IPS DF 6.9 (cell line): ENCODE measurements at places on chromosomes 6 and 20.
A peak's percentile ranks its signal among the peaks of the same experiment; 100 is the strongest.

- DNase-seq: no peak
- H3K4me1 ChIP-seq: peaks cover 12% of the 10 kb centered on the region
- H3K36me3 ChIP-seq: no peaks in the 10 kb centered on the region
- H3K4me3 ChIP-seq: no peak overlapping the region
- no peak overlapping the region for H3K27ac ChIP-seq
Observed at GRCh38 chr6:43996618-43997344, 130.5 kb downstream of the MRPL14 start.

GRCh38 chr6:13286181-13286580, 42.2 kb downstream of the TBC1D7 start:
- no peak overlapping the region for H3K4me3 ChIP-seq
- H3K27ac ChIP-seq: no peak overlapping the region
- no peaks in the 10 kb centered on the region for H3K36me3 ChIP-seq
- no peak for DNase-seq
- peaks cover 2% of the 10 kb centered on the region; the same call in 1 of the 2 replicates for H3K4me1 ChIP-seq

DNA sequence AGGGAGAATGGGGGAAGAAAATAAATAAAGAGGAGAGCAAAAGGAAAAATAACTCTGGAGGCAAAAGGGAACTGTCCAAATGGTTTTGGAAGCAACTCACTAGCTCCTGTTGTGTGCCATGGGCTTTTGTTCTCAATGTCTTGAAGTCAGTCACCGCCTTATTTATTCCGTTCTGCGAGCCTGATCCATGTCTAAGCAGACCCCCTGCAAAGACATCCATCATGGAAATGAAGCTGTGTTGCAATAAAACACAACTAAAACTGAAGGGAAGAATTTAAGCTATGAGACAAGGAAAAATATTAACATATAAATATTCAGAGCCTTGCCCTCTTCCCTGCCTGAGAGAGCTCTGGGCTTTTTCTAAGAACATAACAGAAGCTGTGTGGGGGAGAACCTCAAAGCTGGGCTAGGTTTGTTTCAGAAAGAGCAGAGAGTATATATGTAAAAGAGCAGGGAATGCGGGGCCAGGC, 373.2 kb upstream of the CNR1 start:
- no peaks in the 10 kb centered on the region for H3K4me1 ChIP-seq
- H3K27ac ChIP-seq: no peak overlapping the region
- no peaks in the 10 kb centered on the region for H3K36me3 ChIP-seq
- no peaks in the 10 kb centered on the region for H3K27me3 ChIP-seq

DNA sequence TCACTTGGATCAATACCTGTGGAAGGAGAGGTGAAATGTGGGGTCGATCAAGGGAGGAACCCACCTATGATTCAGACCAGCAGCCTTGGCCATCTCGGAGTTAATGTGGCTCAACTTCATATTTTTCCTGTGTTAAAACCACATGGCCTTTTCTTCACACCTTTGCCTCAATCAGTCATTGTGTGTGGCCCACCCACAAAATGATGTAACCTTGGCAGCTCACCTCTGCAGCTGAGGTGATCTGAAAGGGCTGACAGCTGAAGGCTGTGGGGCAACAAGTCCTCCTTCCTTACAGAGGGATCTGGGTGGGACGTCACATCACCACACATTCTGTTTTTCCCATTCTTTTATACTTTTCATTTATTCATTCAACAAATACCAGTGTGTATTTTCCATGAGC, 357.1 kb upstream of the HSF2 start:
- H3K4me3 ChIP-seq: no peak overlapping the region
- no peaks in the 10 kb centered on the region for H3K36me3 ChIP-seq
- no peak for DNase-seq
- H3K4me1 ChIP-seq: no peaks in the 10 kb centered on the region
- no peaks in the 10 kb centered on the region for H3K27me3 ChIP-seq
- H3K27ac ChIP-seq: no peak overlapping the region

GRCh38 chr6:38650207-38650752, 10.6 kb upstream of the BTBD9 start:
- H3K27ac ChIP-seq: no peak overlapping the region
- H3K27me3 ChIP-seq: no peaks in the 10 kb centered on the region
- no peak overlapping the region for H3K4me3 ChIP-seq

GRCh38 chr6:146891615-146892265, 293.0 kb downstream of the ADGB start:
- no peaks in the 10 kb centered on the region; the same call in 1 of the 2 replicates for H3K4me1 ChIP-seq
- no peak for DNase-seq
- no peak overlapping the region for H3K4me3 ChIP-seq
- H3K27me3 ChIP-seq: no peaks in the 10 kb centered on the region
- H3K36me3 ChIP-seq: no peaks in the 10 kb centered on the region

GRCh38 chr6:162854734-162855191, 127.0 kb downstream of the PACRG start:
- no peaks in the 10 kb centered on the region for H3K36me3 ChIP-seq
- peaks cover 2% of the 10 kb centered on the region; the same call in 1 of the 2 replicates for H3K4me1 ChIP-seq
- no peak overlapping the region for H3K4me3 ChIP-seq
- no peak overlapping the region for H3K27ac ChIP-seq

GRCh38 chr6:57173056-57173885, 1.1 kb downstream of the BAG2 start:
- no peak overlapping the region for H3K27ac ChIP-seq
- H3K27me3 ChIP-seq: no peaks in the 10 kb centered on the region
- H3K4me3 ChIP-seq: peak overlapping the region; percentile 57; the same call in 1 of the 2 replicates
- DNase-seq: no peak

- no peak overlapping the region for H3K27ac ChIP-seq
- no peaks in the 10 kb centered on the region for H3K36me3 ChIP-seq
- H3K4me3 ChIP-seq: no peak overlapping the region
- H3K4me1 ChIP-seq: no peaks in the 10 kb centered on the region
Observed at GRCh38 chr20:48155268-48155667, 370.0 kb upstream of the SULF2 start.

- no peaks in the 10 kb centered on the region for H3K36me3 ChIP-seq
- DNase-seq: no peak
- H3K4me3 ChIP-seq: no peak overlapping the region
- H3K27ac ChIP-seq: no peak overlapping the region
- H3K4me1 ChIP-seq: no peaks in the 10 kb centered on the region; the same call in 1 of the 2 replicates
Observed at GRCh38 chr6:41713650-41714291, 21.6 kb downstream of the TFEB start.

DNA sequence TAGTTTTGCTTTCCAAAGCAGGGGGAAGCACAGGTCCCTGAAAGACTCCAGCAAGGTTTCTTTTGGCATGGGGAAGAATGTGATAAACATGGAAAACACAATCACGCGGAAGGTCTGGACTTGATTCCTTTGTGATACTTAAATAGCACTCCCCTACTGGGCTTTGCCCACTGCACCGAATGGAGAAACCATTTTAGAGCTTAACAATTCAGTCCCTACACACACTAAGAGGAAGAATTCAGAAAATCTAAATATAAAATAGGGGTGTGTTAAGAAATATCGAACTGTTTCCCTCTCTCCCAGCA, 71.4 kb upstream of the NHSL1 start:
- H3K27ac ChIP-seq: no peak overlapping the region
- no peaks in the 10 kb centered on the region; the same call in 1 of the 2 replicates for H3K36me3 ChIP-seq
- no peak overlapping the region for H3K4me3 ChIP-seq
- H3K4me1 ChIP-seq: no peaks in the 10 kb centered on the region; the same call in 1 of the 2 replicates
- DNase-seq: no peak

DNA sequence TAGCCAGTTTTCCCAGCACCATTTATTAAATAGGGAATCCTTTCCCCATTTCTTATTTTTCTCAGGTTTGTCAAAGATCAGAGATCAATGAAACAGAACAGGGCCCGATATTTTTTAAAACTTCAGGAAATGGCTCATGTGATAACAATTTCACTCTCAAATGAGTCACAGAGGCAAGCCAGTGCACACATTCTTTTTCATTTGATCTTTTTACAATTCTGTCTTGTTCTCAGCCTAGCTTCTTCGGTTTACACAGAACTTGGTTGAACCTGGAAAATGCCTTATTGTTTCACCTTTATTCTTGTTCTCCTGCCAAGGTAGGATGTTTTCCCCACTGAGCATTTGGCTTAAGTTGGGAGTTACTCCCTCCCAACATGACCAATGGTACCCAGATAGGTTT, 258.9 kb downstream of the COL12A1 start:
- no peak overlapping the region for H3K27ac ChIP-seq
- DNase-seq: no peak
- H3K36me3 ChIP-seq: no peaks in the 10 kb centered on the region
- H3K27me3 ChIP-seq: no peaks in the 10 kb centered on the region
- no peaks in the 10 kb centered on the region for H3K4me1 ChIP-seq
- H3K4me3 ChIP-seq: no peak overlapping the region

GRCh38 chr20:32035426-32035779, 16.6 kb upstream of the HCK start:
- no peaks in the 10 kb centered on the region for H3K36me3 ChIP-seq
- no peak overlapping the region for H3K27ac ChIP-seq
- H3K4me1 ChIP-seq: no peaks in the 10 kb centered on the region
- H3K4me3 ChIP-seq: no peak overlapping the region

GRCh38 chr6:52610745-52611355, 34.0 kb upstream of the TRAM2 start:
- DNase-seq: no peak
- no peak overlapping the region for H3K27ac ChIP-seq
- H3K4me3 ChIP-seq: no peak overlapping the region
- no peaks in the 10 kb centered on the region for H3K27me3 ChIP-seq

DNA sequence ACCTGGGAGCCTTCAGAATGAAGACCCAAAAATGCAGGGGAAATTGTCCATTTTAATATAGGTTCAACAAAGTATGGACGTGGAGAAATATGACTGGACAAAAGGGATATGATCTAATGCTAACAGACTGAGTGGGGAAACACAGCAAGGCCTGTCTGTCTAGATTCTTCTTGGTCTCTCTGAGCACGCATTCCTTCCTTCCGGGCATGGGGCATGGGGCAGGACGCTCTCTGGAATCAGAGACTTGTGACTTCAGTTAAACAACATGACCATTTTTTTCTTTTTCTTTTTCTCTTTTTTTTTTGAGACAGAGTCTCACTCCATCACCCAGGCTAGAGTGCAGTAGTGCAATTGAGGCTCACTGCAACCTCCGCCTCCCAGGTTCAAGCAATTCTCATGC, 31.9 kb downstream of the ZBTB2 start:
- H3K4me1 ChIP-seq: no peaks in the 10 kb centered on the region
- H3K4me3 ChIP-seq: no peak overlapping the region
- H3K27me3 ChIP-seq: no peaks in the 10 kb centered on the region
- no peak for DNase-seq
- H3K27ac ChIP-seq: no peak overlapping the region

DNA sequence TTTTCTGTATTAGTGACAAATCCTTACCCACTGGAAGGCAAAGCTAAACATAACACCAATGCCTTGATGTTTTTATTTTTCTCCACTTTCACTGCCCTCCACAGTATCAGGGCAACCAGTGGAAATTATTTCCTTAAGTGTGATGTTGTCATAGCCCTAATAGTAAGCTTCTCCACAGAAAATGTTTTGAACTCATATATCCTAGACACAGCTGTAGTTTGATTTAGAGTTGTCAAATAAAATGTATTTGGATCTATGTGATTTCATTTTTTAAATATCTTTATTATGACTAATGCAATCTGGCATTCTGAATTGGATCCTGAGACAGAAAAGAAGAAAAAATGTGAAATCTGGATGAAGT, 70.9 kb upstream of the UFL1 start:
- no peaks in the 10 kb centered on the region for H3K27me3 ChIP-seq
- DNase-seq: no peak
- H3K4me1 ChIP-seq: no peaks in the 10 kb centered on the region
- no peaks in the 10 kb centered on the region for H3K36me3 ChIP-seq
